Hindlimb muscle (tissue), 1 donor: ENCODE measurements at places on chromosomes 11 and 22.

- no peak for DNase-seq
Observed at GRCh38 chr11:11735586-11735985, 106.2 kb upstream of the USP47 start.

GRCh38 chr22:44392446-44392921 is 79.7 kb upstream of the SHISAL1 start:
- DNase-seq, result no peak

- no peak for DNase-seq
Observed at GRCh38 chr22:45832959-45833580, 143.9 kb downstream of the WNT7B start.

DNA sequence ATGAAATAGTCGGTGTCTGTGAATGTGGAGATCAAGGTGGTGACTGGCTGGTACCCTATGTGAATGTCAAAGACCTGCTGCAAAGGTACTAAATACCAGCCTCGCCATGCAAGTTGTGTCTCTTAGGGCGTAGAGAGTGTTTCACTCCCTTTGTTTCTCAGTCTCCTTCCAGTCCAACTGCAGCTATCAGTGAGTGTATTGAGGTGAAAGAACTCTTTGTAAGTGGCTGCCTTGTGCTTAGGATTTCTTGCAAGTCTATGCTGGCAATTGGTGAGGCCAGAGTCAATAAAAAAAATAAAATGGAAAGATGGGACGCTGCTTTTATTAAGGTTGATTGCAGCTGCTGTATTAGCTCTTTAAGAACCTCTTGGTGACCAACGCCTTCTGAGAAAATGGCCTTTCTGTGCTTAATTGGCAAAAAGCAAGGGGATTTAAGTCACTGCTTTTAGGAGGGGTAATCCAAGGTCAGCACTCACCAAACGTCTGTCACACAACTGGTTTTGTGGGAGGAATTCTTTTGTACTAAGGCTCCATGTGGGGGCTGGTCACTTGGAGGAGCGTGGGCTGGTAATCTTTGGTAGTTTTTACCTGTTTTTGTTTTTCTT is 95.1 kb downstream of the PARVA start:
- no peak for DNase-seq

DNA sequence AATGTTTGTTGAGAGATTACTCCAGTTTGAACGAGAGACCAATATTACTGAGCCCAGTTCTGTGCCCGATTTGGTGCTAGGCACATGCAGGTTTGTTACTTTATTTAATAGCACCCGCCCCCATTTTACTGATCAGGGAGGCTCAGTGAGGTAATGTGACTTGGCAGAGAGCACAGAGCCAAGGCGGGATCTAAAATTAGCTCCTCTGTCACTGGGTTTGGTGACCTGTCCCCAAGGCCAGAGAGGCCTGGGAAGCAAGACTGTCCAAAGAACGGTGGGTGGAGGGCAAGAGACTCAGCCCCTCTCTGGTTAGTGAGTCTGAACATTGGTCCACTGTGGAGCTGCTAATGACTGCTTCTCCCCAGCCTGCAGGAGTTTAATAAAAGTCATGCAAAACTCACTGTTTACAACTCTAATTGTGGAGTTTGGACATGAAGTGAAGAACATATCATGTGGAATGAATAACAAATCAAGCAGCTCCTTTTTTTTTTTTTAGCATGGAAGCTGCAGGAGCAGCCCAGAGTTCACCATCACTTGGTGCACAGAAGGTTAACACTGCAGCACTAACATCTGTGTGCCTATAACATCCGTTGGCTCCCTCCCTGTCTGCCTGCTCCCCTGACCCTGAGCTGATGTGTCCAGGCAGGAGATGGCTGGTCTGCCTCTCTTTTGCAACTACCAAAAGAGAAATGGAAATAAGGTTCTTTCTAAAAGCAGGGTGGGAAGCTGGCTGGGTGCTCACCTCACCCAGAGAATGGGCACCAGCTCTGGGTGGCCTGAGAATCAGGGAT is 39.0 kb downstream of the CSNK2A3 start:
- no peak for DNase-seq

GRCh38 chr11:100780470-100780869 is 93.4 kb downstream of the ARHGAP42 start:
- DNase-seq, result no peak

GRCh38 chr11:66858939-66859685 is 2.2 kb downstream of the LRFN4 start:
- no peak for DNase-seq

GRCh38 chr22:49330421-49331222 is 497.1 kb downstream of the BRD1 start:
- DNase-seq, result no peak

- DNase-seq, result no peak
Observed at GRCh38 chr11:61120099-61120705, 17.9 kb downstream of the CD5 start.

DNA sequence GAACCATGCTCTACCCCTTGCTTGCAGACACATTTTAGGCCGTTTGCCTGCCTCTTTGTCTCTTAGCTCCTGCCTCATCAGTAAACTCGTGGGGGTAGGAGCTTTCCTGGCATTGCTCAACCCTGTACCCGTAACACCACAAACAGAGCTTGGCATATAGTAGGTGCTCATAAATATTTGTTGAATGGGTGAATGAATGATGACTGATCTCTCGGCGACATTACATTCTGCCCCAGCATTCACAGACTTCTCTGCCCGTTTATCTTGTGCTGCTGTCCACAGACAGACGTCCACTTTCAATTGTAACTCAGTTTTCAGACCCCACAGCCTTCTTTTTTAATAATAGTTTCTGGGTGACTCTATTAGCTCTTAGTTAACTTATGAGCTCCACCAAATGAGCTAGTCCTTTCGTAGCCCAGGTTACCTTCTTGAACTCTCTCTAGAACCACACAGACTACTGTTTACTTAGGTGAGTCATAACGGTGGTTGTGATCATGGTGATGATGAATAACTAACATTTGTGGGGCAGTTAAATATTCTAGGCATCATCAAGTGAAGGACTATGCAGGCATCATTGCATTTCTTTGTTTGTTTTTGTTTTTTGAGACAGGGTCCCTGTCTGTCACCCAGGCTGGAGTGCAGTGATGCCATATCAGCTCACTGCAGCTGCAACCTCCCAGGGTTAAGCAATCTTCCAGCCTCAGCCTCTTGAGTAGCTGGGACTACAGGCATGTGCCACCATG is 188.4 kb downstream of the ADAMTS15 start:
- DNase-seq, result no peak

GRCh38 chr11:7968686-7969085 is 3.4 kb upstream of the NLRP10 start:
- DNase-seq, result no peak

GRCh38 chr11:16081382-16082094 is 274.8 kb downstream of the SOX6 start:
- DNase-seq, result peak; percentile 11

GRCh38 chr11:74672956-74673692 is 58.1 kb downstream of the CHRDL2 start:
- peak; percentile 54 for DNase-seq

GRCh38 chr11:119377112-119377901 is 4.2 kb downstream of the USP2 start:
- no peak for DNase-seq

DNA sequence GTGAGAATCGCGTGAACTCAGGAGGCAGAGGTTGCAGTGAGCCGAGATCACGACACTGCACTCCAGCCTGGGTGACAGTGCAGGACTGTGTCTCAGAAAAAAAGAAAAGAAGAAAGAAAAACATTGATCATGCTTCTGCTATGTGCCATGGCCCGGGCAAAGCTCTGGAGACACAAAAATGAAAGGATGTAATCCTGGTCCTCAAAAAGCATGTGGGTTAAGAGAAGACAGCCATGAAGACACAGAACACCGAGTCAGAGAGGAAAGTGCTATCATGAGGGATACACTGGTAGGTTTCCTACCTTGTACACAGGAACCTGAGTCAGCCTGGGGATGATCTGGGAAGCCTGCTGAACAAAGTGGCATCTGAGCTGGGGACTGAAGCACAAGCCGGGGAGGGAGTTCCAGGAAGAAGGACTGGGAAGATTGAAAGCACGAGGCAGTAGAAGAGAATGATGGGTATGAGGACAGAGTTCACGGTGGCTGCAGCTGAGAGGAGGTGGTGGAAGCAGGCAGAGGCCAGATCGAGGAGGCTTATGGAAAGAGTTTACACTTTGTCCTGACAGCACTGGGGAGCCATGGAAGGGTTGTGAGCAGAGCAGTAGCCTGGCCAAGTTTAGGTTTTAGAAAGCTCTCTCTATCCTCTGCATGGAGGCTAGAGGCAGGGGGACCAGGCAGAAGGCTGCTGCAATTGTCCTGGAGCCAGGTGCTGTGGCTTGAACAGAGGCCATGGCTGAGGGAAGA is 9.9 kb upstream of the MAFF start:
- DNase-seq, result no peak

- no peak for DNase-seq
Observed at GRCh38 chr11:115765803-115766239, 261.6 kb upstream of the CADM1 start.

DNA sequence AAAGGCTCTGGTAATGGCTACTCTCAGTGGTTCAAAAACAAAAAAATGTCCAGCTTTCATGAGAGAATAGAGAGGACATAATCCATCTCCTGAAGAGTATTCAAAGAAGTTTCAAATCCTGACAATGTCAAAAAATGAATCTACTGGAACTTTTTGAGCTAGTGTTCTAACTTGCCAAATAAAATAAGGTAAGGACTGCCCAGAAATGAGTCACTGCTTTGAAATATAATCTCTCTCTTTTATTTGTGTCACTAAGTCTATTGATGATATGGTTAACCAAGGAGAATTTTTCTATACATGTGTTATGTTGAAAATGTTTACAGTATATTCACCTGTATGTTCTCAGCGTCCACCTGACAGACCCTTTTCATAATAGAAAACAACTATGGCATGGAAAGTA is 3.4 kb downstream of the GUCY1A2 start:
- DNase-seq, result no peak

- DNase-seq, result peak; percentile 74
Observed at GRCh38 chr11:57203359-57203758, 21.6 kb downstream of the LRRC55 start.

DNA sequence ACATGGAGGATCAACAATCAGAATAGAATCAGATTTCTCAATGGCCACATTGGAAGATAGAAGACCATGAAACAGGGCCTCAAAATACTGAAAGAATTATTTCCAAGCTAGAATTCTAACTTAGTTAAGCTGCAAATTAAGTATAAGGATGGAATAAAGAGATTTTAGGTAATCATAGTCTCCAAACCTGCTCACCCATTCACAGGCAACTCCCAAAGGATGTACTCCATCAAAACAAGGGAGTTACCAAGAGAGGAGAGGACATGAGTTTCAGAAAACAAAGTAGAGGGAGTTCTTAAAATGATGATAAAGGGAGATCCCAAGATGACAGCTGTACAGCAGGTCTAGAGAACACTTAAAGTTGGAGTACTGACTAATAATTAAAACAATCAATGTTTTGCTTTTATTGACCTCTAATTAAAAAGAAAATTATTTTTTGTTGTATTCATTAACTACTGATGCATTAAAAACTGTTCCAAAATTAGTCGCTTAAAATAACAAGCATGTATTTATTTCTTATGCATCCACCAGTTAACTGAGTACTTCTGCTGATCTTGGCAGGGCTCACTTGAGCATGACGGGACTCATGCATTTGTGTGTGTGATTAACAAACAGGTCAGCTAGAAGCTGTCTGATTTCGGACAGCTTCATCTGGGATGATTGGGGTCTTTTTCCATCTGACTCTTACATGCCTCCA is 95.6 kb downstream of the CD44 start:
- no peak for DNase-seq

GRCh38 chr11:78802058-78802761 is 227.5 kb upstream of the NARS2 start:
- no peak for DNase-seq

GRCh38 chr11:112623057-112623456 is 338.2 kb upstream of the NCAM1 start:
- no peak for DNase-seq

GRCh38 chr11:44018829-44019228 is 29.0 kb upstream of the ACCSL start:
- DNase-seq, result no peak

DNA sequence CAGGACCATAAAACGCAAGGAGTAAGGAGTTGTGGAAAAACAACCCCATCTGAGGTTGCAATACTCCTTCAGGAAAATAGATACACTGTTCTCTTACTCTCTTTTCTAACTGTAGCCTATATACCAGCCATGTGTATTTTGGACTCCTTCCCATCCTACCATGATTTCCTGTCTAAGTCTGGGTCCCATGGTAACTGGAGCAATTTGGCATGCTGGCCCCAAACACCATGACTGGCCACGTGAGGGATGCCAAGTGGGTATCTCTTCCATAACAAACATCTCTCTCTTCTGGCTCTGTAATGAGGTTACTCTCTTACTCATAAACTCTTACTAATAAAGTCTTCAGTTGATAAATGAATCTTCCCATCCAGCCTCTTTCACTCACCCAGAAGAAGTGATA is 26.5 kb downstream of the ABTB2 start:
- no peak for DNase-seq

DNA sequence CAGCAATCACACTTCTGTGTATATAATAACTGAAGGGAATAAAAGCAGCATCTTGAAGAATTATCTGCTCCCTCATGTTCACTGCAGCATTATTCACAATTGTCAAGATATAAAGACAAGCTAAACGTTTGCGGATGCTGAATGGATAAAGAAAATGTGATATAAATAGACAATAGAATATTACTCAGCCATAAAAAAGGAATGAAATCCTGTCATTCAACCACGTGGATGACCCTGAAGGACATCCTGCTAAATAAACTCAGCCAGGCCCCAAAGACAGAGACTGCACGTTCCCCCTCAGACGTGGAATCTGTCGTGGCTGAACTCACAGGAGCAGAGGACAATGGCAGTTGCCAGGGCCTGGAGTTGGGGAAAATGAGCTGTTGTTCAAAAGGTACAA is 9.6 kb downstream of the ZNF195 start:
- no peak for DNase-seq

GRCh38 chr22:24230911-24231656 is 13.8 kb downstream of the GGT5 start:
- DNase-seq, result no peak

DNA sequence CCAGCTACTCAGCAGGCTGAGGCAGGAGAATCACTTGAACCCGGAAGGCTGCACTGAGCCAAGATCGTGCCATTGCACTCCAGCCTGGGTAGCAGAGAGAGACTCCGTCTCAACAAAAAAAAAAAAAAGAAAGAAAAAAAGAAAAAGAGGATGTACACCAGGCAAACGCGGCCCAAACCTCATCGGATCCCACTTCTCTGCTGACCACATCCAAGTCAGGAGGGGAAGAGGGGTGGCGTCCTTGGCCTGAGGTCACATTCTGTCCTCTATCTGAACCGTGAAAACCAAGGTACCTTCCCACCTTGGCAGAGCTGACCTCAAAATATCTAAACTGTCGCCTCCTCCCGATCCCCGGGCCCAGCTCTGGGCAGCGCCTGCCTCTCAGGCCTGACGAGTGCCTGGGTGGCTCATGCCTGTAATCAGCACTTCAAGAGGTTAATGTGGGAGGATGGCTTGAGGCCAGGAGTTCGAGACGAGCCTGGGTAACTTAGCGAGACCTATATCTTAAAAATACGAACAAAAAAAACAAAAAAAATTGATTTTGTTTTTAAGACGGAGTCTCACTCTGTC is 25.1 kb downstream of the RGL4 start:
- DNase-seq, result no peak

GRCh38 chr11:62842171-62842741 is 2.9 kb upstream of the WDR74 start:
- DNase-seq, result no peak
